ENCODE measurements at places on chromosomes 1 and 21.

DNA sequence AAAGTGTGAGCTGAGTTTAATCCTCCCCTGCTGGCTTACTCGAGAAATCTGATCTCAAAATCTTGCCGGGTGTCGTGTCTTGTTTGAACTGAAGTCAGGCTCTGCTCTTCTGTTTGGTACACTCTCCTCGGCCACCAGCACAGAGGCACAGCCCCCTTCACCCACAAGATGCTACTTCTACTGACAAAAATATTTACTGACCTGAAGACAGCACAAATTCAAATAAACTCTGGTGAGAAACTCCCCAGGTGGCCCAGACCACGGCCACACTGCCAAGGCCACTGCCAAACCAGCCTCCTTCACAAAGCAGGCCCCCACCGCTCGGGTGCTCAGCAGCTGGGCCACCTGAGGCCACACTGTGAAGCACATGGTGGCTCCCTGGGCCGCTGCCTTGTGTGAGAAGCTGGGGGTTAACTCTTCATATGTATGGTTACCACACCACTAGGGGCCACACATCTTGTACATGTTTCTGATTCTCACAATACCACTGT is 80.6 kb downstream of the TGFBR3 start:
- no peak for DNase-seq

GRCh38 chr1:175252561-175252960 is 60.0 kb upstream of the KIAA0040 start:
- DNase-seq = no peak

- DNase-seq = no peak
These were observed 161.5 kb downstream of the CENPF start for GRCh38 chr1:214764502-214764901.

GRCh38 chr1:196779093-196779492 is 4.5 kb downstream of the CFHR3 start:
- no peak for DNase-seq

- DNase-seq = no peak
These were observed 135.7 kb downstream of the CNIH3 start for GRCh38 chr1:224751624-224752311.

GRCh38 chr1:30920827-30921226 is 12.3 kb upstream of the SDC3 start:
- DNase-seq = no peak

DNA sequence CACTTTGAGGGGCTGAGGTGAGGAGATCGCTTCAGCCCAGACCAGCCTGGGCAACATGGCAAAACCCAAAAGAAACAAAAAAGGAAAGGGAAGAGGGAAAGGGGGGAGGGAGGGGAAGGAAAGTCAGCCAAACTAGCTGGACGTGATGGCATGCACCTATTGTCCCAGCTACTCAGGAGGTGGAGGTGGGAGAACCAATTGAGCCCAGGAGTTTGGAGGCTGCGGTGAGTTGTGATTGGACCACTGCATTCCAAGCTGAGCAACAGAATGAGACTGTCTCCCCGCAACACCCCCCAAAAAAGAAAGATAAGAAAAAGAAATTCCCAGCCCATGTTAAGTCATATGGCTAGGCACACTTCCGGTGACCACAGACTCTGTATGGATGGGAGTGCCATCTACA is 128.4 kb downstream of the PTPN14 start:
- no peak for DNase-seq
